Stimulated activated CD4-positive, alpha-beta T cell treated with anti-CD3 and anti-CD28 coated beads, Interleukin-4, amount 100 ng/mL, for 24 hours (primary cell): ENCODE measurements at places on chromosomes 4 and X.

DNA sequence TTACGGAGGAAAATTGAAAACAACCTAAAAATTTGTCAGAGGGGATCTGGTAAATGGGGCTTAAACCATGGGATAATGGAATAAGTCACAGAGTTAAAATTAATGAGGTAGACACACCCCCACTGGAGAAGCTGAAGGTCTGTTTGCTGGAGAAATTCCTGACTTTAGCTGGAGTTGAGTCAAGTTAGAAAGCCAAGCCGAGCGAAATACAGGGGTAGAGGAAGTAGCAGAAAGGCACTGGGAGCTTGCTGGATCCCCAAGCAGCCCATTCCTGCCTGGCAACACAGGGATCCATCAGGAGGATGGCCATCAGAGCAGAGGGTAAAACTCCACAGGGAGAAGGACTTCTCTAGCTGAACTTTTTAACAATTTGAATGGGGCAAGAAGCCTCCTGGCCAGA is 163.8 kb downstream of the ATRX start:
- no peak for DNase-seq

- no peak for DNase-seq
Observed at GRCh38 chr4:26557164-26557563, 26.7 kb upstream of the TBC1D19 start.

DNA sequence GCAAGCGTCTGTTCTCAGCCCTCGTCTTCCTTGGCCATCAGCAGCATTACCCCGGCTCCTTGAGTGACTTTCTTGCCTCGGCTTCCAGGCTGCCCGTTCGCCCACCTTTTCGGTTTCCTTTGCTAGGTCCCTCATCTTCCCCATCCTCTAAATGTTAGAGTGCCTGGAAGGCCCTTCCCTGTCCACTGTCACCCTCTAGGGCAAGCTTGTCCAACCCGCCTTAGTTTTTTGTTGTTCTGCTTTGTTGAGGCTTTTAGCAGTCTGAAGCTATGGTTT is 62.7 kb downstream of the TBC1D14 start:
- no peak for DNase-seq

- no peak for DNase-seq
Observed at GRCh38 chr4:54120518-54120917, 20.6 kb downstream of the GSX2 start.

DNA sequence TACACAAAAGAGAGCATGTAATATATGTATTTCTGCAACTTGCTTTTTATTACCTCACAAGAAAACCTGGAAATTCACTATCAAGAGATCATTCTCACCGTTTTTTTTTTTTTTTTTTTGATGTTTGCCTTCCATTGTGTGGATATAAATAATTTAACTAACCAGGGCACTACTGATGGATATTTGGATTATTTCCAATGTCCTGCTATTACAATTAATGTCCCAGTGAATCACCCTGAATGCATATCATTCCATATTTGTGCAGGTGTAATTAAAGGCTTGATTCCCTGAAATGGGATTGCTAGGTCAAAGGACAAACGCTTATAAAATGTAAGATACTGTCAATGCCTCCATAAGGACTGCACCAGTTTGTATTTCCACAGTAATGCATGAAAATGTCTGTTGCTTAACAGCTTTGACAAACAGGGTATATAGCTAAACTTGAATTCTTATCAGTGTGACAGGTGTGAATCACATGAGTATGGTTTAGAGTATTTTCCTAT is 87.8 kb downstream of the NCAPG start:
- no peak for DNase-seq

DNA sequence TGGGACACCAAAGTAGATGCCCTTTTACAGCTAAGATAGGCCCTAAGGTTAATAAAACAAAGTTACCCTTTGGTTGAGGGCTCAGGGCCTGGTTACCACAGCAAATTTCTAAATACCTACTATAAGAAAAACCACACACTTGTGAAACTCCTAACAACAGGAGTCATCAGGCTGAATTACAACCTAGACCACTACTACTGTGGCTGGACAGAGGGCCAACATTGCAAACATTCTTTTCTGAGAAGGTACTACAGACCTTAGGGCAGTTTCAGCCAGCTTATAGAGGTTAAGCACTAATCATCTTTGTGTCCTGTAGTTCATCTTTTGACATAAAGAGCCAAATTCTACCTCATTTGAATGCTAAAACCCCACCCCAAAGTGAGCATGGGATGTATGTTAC is 504.0 kb downstream of the RAPGEF2 start:
- no peak for DNase-seq

DNA sequence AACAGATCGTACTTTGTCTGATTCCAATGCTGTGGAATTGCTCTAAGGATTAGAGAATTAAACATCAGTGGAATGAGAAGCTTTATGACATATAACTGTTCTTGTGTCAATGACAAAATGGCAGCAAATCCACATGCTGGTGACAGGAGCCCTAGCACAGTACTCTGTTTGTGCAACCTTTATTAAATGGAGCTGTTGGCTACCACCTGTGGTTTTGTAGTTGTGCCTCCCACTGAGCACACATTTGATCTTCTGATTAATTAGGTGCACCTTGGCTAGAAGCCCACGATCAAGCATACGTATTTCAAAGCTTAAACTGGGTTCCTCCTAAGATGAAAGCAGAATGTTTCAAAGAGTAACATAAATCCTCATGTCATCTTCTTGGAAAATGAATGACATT is 394.0 kb upstream of the IGFBP7 start:
- DNase-seq, result no peak

DNA sequence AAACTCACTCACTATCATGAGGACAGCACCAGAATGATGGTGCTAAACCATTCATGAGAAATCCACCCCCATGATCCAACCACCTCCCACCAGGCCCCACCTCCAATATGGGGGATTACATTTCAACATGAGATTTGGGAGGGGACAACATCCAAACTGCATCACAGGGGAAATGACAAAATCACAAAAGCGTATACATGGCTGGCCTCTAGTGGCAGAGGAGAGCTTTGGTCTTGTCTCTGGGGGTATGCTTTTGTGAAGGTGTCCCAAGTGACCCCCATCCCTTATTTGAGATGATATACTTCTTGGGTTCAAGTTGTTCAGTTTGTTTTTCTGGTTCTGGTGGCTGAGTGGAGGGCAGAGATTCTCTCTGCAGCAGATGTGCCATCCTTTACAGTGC is 8.5 kb upstream of the SETD7 start:
- no peak for DNase-seq

DNA sequence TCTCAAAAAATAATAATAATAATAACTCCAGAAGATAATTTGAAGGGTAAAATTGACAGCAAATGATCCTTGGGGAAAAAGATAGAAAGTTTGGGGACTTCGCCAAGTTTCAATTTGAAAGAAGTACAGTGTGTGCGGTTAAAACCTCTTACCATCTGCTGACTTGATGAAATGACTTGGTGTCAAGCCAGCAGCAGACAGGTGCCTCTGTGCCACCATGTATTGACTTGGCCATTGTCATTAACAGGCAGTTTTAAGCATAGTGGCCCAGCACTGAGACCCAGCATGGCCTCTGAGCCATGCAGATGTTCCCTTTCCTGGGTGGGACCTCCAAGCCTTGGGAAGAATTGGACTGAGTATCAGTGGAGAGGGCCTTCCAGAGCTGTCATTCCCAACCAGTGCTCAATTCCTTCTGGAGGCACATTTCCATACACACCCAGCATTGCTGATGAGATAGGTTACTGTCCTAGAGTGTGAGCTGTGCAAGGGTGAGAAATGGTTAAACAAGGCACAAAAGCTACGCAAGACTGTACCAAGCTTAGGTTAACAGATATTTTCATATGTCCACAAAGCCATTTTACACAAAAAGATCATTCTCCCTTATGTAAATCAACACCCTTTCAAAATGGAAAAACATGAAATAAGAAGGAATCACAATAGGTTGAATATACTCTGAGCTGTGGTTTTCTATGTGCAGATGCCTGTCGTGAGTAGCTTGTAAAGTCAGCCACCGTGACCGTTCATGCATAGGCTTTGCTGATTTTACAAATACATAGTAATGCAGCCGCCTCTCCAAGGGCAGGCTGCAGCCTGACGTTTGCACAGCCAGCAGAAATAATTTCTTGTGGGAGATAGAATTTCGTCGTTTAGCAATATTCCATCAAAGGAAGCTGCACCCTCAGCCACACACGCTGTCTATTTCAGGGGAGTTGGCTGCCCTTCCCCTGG is 59.4 kb upstream of the FBXW7 start:
- DNase-seq, result no peak

GRCh38 chr4:29013341-29013740 is 1706.8 kb upstream of the PCDH7 start:
- no peak for DNase-seq

GRCh38 chr4:150130933-150131332 is 52.7 kb downstream of the DCLK2 start:
- no peak for DNase-seq

DNA sequence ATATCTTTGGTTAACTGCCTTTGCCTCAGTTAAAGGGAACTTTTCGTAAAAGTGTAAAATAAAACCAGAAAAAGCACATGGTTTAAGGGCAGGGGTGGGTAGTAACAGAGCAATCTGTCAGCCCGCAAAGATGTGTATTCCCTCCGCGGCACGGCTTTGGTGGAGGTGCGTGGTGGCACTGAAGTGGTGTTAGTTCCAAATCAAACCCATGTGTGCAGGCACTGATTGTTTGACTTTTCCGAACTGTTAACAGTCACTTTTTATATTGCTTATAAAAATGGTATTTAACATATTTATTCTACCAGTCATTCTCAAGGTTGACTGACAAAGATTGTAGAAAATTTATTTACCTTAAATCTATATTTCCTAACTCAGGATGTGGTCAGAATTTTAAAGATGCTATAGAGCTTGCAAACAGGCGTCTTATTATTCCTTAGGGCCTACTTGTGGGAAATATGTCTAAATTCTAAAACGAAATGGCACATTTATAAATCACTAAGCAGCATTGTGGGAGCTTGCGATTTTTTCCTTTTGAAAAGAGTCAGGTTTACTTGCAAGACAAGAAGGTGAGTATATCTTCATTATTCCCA is 272.7 kb upstream of the PCDH18 start:
- no peak for DNase-seq

DNA sequence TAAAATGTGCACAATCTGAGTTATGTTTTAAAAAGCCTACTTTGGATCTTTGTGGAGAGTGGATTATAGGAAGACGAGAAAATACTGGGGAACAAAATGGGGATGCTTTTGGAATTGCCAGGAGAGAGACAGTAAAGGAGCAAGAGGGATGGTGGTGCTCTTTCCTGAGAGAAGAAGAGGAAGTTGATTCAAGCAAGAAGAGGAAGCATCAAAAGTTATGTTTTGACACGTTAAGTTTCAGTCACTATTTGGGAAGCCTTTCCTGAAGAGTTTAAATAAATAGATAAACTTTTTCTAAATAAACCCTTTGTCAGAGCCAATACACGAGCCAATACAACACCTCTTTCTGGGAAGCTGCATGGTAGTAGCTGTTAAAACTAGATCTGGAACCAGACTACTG is 394.1 kb downstream of the GALNTL6 start:
- no peak for DNase-seq

GRCh38 chrX:97672138-97672537 is 788.4 kb downstream of the RPA4 start:
- no peak for DNase-seq

- no peak for DNase-seq
Observed at GRCh38 chr4:146061610-146062334, 113.7 kb upstream of the LSM6 start.

DNA sequence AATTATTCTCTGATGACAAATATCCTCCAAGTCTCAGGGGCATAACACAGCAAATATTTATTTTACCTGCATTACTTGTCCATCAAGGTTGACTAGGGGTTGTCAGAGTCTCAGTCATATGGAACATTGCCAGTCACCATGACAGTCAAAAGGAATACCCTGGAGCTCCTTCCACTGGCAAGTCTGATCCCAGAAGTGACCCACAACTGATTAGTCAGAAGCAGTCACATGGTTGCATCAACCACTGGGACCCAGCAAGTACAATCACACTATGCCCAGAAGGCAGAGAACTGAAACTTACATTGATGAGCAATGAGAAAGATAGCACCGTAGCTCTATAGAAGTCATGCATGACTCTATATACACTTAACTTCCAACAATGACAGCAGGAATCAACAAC is 41.9 kb upstream of the SOD3 start:
- no peak for DNase-seq

DNA sequence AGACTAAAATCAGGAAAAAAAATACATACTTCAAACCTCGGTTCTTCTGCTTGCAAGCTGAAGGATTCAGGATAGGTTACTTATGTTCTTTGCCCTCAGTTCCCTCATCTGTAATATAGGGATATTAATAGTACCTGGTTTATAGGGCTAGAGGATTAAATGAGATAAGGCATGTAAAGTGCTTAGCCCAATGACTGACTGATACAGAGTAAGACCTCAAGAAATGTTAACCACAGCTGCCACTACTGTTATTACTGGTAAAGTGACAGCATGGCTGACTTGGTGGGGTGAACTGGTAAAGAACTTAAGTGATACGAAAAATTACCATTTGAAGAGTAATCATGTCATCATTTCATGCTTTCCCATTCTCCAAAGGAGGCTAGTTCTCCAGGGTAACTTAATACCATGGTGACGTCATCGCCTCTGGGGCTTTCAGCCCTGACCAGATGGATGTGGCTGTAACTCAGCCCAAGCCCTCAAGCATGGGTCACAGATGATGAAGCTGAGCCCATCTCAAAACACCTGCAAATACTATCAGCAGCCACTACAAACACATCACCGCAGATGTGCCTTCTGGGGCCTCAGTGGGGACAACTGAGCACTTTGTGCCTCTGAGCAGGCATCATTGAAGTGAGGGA is 44.5 kb upstream of the SCML1 start:
- no peak for DNase-seq

DNA sequence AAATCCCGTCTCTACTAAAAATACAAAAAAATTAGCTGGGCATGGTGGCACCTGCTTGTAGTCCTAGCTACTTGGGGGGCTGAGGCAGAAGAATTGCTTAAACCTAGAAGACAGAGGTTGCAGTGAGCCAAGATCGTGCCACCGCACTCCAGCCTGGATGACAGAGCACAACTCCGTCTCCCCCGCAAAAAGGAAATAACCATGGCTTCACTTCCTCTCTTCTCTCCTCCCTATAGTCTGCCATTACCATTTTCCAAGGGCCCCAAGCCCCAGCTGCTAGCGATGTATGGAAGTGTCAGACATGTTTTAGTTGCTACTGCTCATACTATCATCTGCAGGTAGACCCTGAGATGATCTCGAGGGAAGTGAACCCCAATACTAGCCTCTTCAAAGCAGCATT is 177.3 kb upstream of the FAM9B start:
- DNase-seq, result no peak

- no peak for DNase-seq
Observed at GRCh38 chrX:44775726-44776125, 68.1 kb upstream of the DUSP21 start.

GRCh38 chr4:163651761-163652160 is 157.3 kb downstream of the TMA16 start:
- no peak for DNase-seq

DNA sequence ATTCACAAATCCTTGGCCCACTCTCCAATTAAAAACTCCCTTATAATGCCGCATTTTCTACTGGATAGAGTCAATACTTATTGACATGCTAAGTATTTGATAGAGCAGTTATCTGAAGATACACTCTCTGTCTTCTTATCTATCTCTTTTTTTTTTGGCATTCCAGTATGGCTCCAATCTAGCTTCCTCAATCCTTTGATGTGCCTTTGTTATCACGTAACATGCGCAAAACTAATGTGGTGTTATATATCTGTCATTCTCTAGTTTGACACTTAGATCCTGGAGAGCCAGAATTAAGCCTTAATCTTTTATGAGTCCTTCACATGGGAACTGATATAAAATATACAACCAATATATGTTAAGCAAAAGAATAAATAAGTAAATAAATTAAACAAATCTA is 54.7 kb downstream of the VSIG4 start:
- DNase-seq, result no peak

GRCh38 chr4:108965472-108966076 is 202.7 kb upstream of the ETNPPL start:
- DNase-seq, result no peak
